ENCODE measurements at places on chromosomes 13 and 19. TPM values are rescaled to one million over a fixed set of nuclear protein-coding genes. Genes with fewer than 3 reads are reported as not detected.

Gene ASF1B
- polyA plus RNA-seq, result 12.0 TPM

Gene SIGLEC8
- not detected for polyA plus RNA-seq

Gene SCAF1
- polyA plus RNA-seq, result 31.9 TPM

Gene KANK3
- polyA plus RNA-seq, result 9.1 TPM

Gene ZNF816
- polyA plus RNA-seq, result 7.8 TPM

Gene FBXL12
- polyA plus RNA-seq, result 22.8 TPM

Gene ZNF98
- 2.7 TPM for polyA plus RNA-seq

Gene CEACAM3
- not detected for polyA plus RNA-seq

Gene RTBDN
- polyA plus RNA-seq, result not detected

Gene ZNF20
- 2.6 TPM for polyA plus RNA-seq

Gene ONECUT3
- polyA plus RNA-seq, result 0.03 TPM

Gene PABPC3
- 0.60 TPM for polyA plus RNA-seq

Gene ZNF99
- 0.23 TPM for polyA plus RNA-seq

Gene DCLK1
- polyA plus RNA-seq, result 130 TPM

DNA sequence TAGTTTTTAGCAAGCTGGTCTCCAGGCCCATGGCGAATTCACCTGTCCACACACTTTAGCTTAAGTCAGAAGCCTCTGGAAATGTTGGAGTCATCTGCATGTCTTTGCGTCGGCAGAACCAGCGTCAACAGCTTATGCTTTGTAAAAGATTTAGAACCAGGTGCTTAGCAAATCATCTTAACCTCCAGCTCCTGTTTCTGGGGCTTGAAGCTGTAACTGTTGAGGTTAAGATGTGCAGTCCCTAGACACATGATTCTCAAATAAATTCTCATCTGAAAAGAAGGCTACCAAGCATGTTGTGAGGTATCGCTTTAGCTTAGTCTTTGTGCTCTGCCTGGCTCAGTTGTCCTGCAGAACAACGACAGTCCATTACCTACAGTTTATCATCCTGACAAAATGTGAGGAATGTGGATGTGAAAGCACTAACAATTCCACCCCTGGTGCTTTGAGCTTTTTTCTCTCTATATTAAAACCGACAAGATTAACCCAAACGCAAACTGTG, 4.4 kb downstream of the EFNB2 start:
- DNase-seq, result no peak

DNA sequence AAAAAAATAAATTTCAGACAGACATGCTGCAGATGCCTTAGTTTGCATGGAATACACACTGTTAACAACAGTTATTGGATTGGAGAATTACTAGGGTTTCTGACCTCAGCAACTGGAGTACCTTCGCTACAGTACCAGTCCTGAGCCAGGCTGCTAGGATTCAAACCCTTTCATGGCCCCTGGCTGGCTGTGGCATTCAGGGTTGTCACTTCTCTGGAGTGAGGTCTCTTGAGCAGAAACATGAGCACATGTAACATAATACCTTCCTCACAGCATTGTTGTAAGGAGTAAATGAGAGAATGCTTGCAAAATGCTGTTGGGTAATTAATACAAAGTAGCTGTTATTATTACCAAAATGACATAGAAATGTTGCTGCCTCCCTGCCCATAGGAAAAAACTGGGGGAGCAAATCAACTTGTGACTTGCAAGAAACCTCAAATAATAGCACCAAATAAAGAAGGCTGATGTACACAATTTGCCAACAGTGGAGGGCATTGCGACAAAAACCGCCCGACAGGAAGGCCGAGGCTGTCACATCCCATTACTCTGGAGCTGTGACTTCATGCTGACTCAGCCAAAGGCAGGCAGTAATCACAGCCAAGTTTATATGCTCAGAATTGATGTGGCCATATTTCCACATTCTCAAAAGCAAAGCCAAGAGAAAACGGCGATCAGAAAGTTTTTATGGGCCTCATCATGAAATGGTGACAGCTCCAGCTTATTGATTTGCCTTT, 100.4 kb downstream of the RFC3 start:
- no peak for DNase-seq

DNA sequence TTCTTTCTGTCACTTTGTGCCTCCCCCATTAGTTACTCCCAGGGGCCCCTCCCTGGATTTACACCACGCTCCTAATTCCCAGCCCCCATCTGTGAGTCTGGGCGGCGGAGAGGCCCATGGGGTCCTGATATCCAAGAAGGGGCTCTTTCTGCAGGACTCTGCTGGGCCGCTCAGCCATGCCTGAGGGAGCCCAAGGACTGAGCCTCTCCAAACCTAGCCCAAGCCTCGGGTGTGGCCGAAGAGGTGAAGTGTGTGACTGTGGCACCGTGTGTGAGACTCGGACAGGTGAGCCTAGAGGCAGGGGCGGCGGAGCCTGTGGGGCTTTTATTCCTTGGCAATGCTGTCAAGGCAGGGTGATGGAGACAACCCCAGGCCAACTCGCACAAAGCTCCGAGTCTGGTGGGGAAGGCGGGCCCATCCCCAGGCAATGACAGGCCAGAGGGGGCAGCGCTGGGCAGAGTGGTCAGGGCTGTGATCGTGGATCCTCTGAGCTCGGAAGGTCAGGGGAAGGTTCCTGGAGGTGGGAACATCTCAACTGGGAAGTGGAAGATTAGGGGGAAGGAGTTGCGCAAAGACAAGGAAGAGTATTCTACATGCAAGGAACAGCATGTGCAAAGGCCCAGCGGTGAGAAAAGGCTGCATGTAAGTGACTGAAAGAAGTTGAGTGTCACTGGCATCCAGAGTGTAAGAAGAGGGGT, 1.6 kb downstream of the PLEKHG2 start:
- no peak for DNase-seq

DNA sequence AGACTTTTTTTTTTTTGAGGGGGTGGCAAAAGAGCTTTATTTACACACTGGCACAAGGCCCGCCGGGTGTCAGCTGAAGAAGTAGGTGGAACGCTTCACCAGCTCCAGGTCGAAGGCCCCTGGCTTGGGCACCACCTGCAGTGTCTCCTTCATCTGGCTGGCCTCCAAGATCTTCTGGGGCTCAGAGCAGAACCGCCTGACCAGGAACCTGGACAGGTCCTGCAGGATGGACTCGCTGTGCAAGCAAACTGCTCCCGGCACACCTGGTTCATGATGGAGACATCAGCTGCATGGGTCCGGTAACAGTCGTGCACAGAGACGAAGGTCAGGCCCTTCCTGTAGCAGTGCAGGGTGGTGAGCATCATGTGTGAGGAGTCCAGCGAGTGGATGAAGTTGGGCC, 4.4 kb upstream of the CYP4F2 start:
- DNase-seq, result no peak

DNA sequence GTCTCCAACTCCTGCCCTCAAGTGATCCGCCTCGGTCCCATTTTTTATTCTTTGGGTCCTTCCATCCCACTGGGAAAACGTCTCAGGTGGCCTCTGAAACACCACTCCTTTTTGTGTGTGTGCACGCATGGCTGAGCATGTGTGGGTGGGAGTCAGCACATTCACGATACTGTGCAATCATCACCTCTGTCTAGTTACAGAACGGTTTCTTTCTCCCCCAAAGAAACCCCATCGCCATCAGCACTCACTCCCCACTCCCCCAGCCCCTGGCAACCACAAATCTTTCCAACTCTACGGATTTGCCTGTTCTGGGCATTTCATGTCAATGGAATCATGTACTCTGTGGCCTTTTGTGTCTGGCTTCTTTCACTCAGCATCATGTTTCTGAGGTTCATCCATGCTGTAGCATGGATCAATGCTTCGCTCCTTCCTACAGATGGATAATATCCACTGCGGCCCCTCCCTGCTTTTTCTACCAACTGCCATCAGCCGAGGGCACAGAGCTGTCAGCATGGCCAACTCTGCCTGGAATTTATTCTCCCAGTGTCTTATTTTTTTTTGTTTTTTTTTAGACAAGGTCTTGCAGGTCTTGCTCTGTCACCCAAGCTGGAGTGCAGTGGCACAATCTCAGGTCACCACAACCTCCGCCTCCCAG, 9.7 kb downstream of the F2RL3 start:
- DNase-seq, result no peak

GRCh38 chr13:40148101-40148500, 492.6 kb downstream of the COG6 start:
- DNase-seq, result no peak

DNA sequence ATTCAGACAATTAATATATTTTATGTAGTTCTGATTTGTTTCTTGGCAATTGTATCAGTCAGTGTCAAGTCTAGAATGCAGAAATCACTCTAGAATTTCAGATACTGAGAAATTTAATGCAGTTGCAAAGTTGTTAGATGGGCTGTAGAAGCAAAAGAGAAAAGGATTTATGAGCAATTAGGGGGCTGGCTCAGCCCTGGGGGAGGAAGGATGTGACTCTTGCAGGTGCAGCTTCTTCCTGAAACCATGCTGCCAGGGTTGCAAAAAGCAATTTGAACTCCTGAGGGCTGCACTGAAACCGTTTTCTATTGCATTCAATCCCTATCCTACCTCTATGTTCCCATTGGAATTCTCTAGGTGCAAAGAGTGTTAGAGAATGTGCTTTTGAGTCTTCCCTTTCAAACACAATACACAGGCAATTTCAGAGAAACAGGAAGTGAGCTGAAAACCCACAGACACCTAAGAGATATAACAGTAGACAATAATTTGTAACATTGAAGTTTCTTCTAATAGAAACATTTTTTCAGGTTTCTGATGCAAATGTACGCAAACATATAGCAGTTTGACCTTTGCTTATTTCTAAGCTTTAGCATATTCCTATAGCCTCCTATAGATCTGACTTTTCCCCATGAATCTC, 814.7 kb upstream of the ATXN8OS start:
- no peak for DNase-seq

- no peak for DNase-seq
These were observed 18.0 kb upstream of the ZNF723 start for GRCh38 chr19:22814124-22814523.

GRCh38 chr19:38323291-38323690, 3.6 kb downstream of the KCNK6 start:
- DNase-seq, result no peak

DNA sequence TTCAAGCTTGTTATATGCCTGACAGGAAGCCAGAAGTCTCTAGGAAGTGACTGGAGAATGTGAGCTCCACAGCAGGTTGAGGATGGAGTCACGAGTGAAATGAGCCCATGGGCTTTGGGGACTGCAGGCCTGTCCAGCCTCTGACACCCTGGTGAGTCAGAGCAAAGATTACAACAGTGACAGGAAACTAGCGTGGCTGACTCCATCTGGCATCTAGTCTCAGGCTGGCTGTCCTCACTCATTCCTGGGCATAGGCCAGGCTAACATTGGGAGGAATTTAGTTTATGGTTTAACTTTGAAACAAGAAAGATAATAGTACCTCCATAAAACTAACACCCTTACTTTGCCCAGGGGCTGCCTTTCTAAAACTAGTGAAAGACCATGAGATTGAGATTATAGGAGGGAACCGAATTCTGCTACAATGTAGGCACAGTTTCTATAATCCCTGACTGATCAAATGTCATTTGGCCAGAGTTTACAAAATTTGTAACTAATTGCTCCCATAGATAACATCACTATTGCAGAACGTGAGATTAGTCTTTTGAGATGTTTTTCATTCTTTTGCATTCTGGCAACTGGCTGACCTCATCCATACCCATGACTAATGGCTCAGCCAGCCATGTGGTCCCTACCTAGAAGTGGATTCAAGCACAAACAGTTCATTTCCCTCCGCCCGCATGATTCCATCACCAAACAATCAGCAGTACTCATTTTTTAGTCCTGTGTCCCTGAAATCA, 28.4 kb downstream of the PSG1 start:
- DNase-seq, result peak; percentile 3

GRCh38 chr13:88627071-88627470, 955.9 kb downstream of the SLITRK5 start:
- DNase-seq, result no peak

DNA sequence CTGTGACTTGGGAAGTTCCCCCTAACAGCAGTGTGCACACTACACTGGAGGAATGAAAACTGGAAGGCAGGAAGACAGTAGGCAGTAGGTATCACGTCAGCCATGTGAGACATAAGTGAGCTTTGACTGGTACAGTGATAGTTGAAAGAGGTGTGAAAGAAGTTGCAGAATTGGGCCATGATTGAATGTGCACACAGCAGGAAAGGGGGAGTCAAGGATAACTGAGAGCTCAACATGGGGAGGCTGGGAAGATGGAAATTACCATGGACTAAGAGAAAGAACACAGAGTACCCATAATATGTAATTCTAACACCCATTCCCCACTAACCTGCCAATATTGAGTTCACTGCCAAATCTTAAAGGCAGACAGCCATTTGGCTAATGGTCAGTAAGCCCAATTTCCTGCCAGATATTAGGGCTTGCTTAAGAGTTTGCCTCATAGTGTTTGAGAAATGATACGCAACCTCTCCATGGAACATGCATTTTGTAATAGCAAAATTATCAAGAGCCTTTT, 321.7 kb downstream of the DCT start:
- DNase-seq, result peak; percentile 17

- no peak for DNase-seq
These were observed 121.0 kb downstream of the MRPL57 start for GRCh38 chr13:21297447-21297846.

GRCh38 chr19:52492201-52492993, 35.1 kb upstream of the ZNF808 start:
- DNase-seq, result no peak

- DNase-seq, result no peak
These were observed 5.6 kb upstream of the LRRC63 start for GRCh38 chr13:46206143-46206542.

DNA sequence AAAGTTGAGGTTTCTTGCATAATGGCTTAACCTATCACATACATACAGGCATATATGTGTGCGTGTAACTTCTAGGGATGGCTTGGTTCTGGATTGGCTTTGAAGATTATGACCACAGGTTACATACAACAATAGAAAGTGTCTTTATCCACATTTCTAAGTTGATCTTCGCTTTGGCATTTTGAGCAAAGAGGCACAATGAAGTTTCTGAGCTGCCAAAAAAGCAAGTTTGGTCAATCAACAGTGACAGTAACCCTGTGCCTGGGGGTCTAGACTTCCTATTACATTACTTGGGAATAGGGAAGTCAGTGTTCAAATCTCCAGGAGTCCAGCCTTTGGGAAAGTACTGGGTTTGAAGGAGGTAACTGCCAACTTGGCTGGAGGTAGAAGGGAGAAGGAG, 3.1 kb upstream of the SOX1 start:
- DNase-seq, result no peak

GRCh38 chr13:73683746-73684145, 450.5 kb downstream of the KLF12 start:
- no peak for DNase-seq
